ENCODE measurements at places on chromosomes 3 and 15.

DNA sequence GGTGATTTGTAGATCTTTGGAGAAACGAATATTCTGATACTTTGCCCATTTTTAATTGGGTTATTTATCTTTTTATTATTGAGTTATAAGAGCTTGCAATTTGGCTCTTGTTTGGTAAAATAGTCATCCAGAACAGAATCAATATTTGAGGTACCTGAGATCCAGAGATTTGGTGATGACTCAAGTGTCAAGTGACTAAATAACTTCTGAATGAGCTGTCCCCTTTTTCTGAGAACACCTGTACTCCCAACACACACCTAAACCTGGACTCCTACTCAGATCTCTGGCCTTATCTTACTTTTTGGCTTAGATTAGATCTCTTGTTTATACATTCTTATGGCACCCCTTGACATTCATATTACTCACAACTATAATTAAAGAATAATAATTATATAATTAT is 3.1 kb upstream of the TRA2B start:
- DNase-seq: no peak

GRCh38 chr15:60096157-60096556 is 92.0 kb downstream of the FOXB1 start:
- no peak for DNase-seq

DNA sequence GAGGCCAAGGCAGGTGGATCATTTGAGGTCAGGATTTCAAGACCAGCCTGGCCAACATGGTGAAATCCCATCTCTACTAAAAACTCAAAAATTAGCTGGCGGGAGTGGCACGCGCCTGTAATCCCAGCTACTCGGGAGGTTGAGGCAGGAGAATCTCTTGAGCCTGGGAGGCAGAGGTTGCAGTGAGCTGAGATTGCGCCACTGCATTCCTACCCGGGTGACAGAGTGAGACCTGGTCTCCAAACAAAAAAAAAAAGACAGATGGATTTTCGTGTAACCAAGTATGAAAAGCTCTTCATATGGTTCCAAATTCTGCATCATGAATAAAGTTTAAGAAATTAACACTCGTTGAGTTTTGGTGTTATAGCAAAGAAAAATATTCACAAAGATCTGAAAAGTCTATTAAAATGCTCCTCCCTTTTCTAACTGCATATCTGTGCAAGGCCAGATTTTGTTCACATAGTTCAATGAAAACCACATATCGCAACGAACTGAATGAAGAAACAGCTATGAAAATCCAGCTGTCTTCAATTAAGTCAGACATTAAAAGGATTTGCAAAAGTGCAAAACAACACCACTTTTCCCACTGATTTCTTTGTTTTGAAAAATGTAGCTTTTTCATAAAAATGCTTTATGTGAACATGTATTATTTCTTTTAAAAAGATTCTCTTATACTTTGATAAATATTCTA is 23.8 kb upstream of the FBLN2 start:
- no peak for DNase-seq

DNA sequence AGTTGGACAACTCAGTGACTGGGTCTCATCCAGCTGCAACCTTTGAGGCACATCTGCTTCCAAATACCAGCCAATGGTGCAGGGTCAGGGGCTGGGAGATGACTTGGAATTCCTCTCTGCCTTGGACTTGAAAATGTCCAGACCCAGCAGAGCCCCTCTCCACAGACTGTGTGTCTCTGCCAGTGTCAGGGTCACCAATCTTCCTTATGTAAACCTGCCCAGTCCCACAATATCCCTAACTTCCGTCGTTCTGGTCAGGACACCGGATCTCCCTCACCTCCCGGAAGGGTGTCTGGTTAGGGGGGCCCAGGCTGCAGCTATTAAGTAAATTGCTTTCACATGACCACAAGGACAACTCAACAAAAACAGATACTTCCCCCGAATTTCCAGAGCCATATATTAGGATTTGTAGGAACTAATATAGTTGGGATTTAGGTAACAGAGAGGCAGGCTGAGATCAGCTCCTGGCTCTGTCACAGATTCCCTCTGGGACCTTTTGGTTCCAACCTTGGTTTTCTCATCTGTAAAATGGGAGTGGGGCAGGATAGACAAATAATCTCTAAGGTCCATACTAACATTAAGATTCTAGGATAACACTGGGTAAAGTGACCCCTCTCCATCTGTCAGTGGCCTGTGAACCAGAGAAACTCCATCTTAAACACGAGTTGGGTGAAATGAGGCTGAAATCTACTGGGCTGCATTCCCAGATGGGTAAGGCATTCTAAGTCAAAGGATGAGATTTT is 30.8 kb downstream of the IGDCC3 start:
- no peak for DNase-seq

- no peak for DNase-seq
Observed at GRCh38 chr15:77386626-77387025, 33.3 kb downstream of the PEAK1 start.

DNA sequence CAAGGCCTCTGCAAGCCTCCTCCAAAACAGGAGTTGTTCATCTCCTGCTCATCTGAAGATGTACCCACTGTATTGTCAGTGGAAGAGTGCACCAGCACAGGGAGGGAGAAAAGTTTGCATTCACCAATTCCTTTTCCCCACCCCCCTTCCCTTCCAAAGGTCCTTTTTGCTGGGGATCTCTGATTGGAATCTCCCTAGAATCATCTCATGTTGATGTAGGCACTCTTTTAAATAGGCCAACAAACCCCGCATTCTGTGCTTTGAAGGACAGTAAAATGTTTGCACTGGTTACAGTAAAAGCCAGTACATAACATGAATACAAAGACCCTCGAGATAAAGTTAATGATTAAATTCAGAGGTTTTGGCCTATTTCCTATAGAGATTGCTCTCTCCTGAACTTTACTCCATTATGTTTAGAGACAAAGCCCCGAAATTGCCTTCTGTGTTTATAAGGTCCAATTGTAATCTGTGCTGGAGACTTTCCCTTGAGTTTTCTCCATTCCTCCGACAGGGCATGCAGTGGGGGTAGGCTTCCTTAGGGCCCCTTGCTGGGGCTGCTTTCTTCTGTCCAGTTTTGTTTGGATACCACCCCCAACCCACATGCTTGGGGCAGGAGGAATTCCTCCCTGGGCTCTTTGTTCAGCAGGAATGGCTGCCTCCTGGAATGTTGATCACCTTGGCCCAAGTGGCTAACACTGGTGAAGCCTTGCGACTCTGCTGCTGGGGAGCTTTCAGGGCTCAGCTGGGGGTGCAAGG is 22.5 kb downstream of the TRIM71 start:
- DNase-seq: no peak

DNA sequence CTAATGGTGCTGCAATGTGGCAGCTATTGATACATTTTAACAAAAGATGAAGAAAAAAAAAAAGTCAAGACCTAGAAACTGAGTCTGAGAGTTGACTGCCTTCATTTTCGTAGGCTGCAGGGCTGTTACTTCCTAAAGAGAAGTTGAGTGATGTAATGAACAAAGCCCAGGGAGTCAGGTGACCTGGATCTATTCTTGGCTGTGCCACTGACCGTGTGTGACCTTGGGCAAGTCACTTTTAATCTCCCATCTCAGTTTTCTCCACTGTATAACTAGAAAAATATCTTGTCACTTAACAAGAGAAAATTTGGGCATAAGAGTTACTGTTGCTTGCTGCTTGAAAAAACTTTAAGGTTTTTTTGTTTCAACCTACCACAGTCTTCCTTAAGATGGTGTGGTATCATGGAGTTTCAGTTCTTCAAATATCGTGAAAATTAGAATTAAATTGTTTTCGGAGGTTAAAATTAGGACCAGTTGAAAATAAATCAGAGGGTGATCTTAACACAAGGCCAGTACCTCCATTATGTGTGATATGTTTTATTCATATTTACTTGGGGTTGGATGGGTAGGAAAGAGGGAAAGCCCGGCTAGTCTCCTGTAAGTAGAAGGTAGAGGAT is 5.8 kb downstream of the FMN1 start:
- DNase-seq: no peak

GRCh38 chr15:26475554-26475953 is 297.3 kb downstream of the GABRB3 start:
- DNase-seq: no peak
